ENCODE measurements at places on chromosomes 3 and 15. TPM values are rescaled to one million over a fixed set of nuclear protein-coding genes. Genes with fewer than 3 reads are reported as not detected.

The RETNLB gene
- total RNA-seq = not detected

- DNase-seq = no peak
Observed at GRCh38 chr15:52658955-52659354, 20.2 kb downstream of the ATOSA start.

DNA sequence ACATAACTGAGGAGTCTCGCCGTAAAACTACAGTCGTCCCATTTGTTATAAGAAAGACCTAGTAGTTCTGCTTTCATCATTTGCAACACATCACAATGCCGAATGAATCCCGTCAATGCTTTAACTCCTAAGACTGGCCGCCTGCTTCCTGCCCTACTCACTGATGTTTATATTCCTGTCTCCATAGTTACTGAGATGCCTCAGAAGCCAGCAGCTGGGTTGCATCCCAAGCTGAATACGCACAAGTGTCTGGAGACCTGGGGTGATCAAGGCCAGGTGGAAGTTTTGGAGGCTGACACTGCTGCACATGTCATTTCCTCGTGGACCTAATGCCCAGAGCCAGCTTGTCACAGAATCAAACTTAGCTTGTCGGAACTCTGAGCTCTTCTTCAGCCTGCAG lies 95.2 kb upstream of the UBE2E1 start:
- DNase-seq = no peak

- DNase-seq = no peak
Observed at GRCh38 chr3:180615954-180616353, 14.0 kb downstream of the TTC14 start.

- DNase-seq = no peak
Observed at GRCh38 chr3:179045719-179046402, 25.7 kb downstream of the ZMAT3 start.

The KCNH8 gene
- not detected for total RNA-seq

GRCh38 chr3:164049847-164050246 lies 1028.4 kb downstream of the SI start:
- DNase-seq = no peak

DNA sequence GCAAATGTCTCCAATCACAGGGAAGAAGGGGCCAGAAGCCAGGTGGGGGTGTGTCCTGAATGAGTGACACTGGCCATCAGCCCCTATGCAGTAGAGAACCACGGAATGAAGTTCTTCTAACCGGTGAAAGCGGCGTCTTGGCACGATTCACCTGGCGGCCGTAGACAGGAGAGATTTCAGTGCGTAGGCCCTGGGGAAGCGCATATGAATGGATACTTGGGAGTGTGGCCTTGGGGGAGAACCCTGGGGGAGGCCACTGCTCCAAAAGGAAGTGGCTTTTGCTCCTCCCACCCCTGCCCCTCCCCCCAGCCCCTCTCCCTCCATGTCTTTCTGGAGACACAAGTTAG lies 43.6 kb downstream of the RBPMS2 start:
- DNase-seq = no peak

GRCh38 chr15:34147371-34148140 lies 45.7 kb downstream of the PGBD4 start:
- no peak for DNase-seq

DNA sequence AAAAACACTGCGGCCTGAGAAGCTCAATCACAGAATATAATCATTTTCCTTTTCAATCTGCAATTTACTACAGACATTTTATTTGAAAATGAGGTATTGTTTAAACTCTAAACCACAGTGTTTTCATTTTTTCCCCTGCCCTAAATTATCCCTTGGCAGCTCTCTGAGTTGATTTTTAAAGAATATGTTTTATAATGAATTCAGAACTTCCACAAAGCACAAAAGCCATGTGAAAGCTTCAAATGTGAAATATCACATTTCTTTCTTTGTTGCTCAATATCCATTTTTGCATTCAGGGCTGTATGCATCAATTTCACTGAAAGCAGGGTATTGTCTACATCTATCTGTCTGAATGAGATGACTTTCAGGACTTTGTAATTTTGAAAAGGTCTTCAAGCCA lies 813.6 kb upstream of the ALCAM start:
- no peak for DNase-seq

The CD200R1 gene
- total RNA-seq = not detected

GRCh38 chr15:85592148-85592547 lies 202.6 kb downstream of the KLHL25 start:
- no peak for DNase-seq

The PLIN1 gene
- 2.8 TPM for total RNA-seq

- no peak for DNase-seq
Observed at GRCh38 chr3:194979173-194979572, 291.8 kb downstream of the XXYLT1 start.

GRCh38 chr15:85874236-85874635 lies 79.5 kb upstream of the KLHL25 start:
- DNase-seq = no peak

GRCh38 chr3:159911664-159912037 lies 77.0 kb upstream of the IL12A start:
- no peak for DNase-seq

GRCh38 chr15:89087161-89087829 lies 961 bp upstream of the ABHD2 start:
- no peak for DNase-seq

DNA sequence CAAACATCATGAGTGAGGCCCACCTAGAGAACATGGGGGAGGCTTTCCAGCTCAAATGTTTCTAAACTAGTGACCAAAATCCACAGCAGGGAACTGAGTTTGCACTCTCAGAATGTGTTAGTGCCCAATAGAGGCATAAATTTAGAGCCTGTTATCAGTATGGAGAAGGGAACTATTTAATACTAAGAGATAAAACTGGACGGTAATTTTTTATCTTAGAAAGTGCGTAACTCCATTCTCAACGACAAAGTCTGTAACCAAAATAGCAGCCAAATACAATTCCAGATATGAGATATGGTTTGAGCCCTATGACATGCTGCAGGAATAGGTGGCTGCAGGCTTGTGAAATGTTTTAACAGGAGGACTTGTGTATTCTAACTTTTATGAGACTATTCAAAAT lies 3.5 kb downstream of the B3GALNT1 start:
- DNase-seq = no peak

The IGSF10 gene
- not detected for total RNA-seq

The ANKRD63 gene
- not detected for total RNA-seq

The CCDC80 gene
- total RNA-seq = 2.5 TPM

The AQR gene
- total RNA-seq = 6.3 TPM

DNA sequence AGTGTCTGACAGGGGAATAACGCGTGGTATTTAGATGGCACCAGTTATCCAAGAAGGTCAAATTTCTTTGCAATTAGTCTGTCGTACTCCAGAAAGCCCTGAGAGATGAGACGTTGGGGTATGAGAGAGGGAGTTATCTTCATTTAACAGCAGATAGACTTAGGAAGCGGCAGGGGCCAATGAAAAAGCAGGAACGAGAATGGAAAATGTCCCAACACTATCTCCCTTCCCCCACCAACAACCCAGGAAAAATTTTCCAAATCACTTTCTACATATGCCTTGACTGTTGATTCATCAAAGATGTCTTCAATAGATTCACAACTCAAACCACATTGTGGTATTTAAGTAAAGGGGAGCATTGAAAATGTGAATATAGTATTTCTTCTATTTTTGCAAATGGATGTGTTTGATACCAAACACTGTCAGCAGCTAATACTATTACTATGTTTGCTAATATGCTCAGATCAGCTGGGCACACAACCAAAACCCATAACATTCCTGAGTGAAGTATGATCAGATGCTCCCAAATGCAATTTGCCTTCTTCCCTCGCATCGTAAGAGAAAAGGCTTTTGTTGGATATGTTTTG lies 13.3 kb upstream of the GREM1 start:
- no peak for DNase-seq

DNA sequence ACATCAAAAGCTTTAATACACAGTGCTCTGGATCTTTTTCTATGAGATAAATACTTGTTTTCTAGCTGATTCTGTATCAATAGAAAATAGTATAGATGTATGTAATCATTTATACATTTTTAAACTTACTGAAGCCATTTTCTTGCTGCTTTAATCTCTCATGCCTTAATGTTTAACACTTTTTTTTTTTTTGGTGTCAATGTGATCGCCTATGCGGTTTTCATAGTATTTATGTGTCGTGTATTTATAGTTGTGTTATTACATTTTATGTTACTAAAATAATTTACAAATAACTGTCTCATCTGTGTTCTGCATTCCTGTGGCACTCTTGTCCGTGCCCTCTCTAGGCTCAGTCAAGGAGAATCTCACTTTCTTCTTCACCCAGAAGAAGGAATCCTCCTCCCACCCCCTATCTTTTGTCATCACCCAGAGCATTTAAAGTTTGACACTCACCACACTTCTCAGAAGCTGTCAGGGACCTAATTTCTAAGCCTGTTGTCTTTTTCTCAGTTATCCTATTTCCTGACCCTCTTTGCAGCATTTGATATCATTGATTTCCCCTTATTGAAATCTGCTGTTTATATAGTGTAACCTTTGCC lies 21.4 kb upstream of the GPR171 start:
- no peak for DNase-seq

GRCh38 chr15:39466750-39467105 lies 114.2 kb upstream of the THBS1 start:
- DNase-seq = no peak

DNA sequence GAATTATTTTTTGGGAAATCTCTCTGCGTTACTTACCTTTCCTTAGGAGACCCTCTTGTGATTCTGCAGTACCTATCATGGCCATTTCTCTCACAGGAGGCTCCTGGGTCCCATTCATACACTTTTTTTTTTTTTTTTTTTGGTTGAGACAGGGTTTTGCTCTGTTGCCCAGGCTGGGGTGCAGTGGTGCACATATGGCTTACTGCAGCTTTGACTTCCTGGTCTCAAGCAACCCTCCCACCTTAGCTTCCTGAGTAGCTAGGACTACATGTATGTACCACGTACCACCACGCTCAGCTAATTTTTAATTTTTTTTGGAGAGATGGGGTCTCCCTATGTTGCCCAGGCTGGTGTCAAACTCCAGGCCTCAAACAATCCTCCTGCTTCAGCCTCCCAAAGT lies 36.1 kb downstream of the TRAK1 start:
- DNase-seq = no peak

DNA sequence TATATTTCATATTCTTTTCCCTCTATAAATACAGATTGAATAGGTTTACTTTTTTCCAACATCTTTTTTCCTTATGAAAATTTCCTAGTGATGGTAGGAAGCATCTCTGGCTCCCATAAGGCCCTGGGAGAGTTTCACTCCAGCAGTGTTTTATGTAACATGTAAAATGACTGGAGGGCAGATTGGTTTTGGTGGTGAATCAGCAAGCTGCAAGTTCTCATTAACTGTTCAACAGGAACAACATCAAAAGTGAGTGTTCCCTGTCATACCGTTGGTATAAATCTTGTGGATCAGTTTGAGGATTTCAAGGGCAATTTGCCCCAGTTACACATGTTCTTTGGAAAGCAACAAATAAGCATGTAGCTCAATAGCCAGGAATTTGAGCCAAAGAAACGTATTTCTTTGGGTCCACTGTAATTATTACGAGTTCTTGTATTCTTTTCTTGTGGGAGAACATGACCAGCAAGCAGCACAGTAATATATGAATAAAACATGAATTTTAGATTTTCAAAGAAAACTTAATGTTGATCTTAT lies 345.7 kb downstream of the SV2B start:
- no peak for DNase-seq

GRCh38 chr3:112688085-112688769 lies 47.3 kb upstream of the CCDC80 start:
- no peak for DNase-seq

The P2RY12 gene
- total RNA-seq = 0.56 TPM

DNA sequence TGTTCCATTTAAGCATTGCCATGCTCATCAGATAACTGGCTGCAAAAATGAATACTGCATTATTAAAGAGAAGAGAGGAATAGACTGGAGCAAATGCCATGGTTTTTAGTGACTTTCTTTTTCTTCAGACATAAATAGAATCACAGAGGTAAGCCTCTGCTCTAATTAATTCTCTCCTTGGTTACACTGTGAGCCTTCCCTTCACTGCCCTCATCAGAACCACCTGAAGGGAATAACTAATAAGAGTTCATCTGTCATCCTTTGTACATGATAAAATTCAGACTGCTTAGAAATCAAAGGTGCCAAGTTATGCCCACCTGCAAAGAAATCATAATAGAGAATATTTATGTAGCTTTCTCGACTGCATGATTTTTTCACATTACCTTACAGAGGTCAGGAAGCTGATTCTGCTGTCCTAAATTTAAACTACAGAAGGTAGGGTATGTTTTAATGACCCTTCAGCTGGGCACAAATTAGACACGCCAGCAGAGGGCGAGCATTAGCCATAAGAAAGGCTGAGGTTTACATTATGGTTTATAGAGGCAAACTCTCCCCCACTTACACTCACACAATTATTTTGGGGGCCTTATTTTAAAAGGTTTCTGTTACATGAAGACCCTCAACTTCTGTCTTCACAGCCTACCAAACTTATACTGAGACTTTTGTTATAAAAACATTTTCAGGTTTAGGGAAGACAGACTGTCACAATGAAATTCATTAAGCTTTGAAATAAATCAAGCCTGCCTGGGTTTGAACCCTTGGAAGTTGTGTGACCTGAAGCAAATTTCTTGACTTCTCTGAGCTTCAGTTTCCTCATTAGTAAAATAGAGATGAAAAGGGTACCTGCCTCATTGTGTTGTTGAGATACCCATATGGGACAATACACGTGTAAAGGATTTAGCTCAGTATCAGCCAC lies 15.3 kb upstream of the UNC13C start:
- DNase-seq = no peak

DNA sequence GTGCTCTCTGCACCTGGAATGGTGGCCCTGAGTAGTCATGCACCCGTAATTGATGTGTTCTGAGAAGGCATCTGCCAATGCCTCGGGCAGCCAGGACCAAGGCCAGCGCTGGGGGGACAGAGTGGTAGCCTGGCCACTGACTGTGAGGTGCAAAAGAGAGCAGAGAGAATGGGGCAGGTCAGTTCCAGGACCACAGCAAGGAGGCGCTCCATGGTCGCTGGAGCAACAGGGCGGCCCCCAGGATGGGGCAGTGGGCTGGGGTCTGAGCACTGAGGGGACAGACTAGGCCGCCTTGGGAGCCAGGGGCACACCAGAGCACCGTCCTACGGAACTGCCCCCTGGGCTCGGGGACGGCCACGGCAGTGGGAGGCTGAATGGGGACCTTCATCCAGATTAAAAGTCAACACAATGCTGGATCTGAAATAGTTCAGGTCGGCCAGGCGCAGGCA lies 48.3 kb upstream of the IQSEC1 start:
- no peak for DNase-seq

GRCh38 chr3:189949580-189949979 lies 171.1 kb downstream of the P3H2 start:
- no peak for DNase-seq

GRCh38 chr15:57229051-57229450 lies 147.3 kb upstream of the CGNL1 start:
- DNase-seq = no peak

- no peak for DNase-seq
Observed at GRCh38 chr3:151058740-151059139, 26.7 kb upstream of the MED12L start.

The C3orf52 gene
- total RNA-seq = 0.64 TPM
